ENCODE measurements at places on chromosomes 4 and X.

DNA sequence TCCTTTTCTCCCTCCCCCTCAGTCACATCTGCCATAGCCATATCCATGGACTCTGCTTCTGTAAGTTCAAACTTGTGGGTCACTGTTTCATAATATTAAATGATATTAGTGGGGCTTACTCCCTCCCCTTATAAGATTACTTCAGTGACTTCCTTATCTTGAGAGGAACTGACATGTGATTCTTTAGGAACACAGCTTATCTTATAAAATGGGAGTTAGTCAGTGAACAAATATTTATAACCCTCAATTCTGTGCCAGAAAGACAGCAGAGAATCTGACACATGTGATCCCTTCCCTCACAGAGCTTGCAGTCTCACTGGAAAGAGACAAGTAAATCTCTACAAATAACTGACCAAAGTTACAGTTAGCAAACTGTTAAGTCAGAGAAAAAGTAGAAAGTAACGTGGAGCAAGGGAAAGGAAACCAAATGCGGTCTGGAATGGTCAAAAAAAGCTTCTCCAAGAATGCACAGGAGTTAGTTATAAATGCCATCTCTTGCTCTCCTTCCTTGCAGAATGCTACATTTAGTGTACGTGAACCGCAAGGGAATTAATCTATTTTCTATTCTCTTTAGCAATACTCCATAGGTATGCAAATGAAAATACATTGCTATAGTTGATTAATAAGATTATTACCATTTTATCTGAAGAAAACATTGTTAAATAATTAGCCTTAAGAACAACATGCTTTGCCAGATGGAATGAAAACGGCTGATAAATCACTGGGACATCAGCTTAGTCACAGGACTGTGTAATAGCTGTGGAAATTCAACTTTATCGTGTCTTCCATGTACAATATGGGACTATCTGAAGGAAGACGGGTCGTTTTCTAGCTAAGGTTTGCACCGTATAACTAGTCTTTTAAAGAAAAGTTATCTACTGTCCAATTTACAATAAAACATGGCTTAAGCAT lies 29.0 kb downstream of the SGMS2 start:
- DNase-seq: no peak

- DNase-seq: no peak
These were observed 117.9 kb upstream of the HS3ST1 start for GRCh38 chr4:11546391-11547175.

DNA sequence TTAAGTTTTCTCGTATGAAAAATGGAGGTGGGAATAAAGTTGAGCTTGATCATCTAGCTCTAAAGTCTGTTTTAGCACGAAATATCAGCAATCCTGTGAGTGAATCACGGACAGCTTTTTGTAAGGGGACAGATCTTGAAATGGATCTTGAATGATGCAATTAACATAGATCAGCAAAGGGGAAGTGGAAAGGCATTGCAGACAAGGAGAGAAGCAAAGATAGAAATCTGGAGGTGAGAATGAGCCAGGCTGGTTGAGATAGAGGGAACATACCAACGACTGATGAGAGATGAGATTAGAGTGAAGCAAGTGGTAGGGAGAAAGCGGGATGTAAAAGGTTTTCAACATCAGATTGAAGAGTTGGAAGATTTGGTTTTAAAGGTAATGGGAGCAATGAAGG lies 4.6 kb upstream of the DGKK start:
- no peak for DNase-seq

- DNase-seq: no peak
These were observed 535.9 kb downstream of the IQCM start for GRCh38 chr4:149279776-149280175.

DNA sequence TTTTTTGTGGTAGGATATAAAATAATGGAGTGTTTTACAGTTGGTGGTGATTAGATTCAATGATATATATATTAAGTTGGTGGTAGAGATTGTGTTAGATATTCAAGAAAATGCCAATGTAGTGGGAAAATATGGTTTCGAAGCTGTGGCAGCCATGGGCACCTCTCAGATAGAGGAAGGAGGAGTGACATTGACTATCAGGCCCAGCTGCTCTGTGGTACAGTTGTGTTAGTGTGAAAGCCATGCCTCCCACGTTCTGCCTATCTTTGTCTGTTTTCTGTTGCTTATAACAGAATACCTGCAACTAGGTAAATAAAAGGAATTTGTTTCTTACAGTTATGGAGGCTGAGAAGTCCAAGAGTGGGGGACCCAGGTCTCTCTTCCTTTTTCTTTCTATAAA lies 101.9 kb downstream of the ARHGAP10 start:
- DNase-seq: no peak

DNA sequence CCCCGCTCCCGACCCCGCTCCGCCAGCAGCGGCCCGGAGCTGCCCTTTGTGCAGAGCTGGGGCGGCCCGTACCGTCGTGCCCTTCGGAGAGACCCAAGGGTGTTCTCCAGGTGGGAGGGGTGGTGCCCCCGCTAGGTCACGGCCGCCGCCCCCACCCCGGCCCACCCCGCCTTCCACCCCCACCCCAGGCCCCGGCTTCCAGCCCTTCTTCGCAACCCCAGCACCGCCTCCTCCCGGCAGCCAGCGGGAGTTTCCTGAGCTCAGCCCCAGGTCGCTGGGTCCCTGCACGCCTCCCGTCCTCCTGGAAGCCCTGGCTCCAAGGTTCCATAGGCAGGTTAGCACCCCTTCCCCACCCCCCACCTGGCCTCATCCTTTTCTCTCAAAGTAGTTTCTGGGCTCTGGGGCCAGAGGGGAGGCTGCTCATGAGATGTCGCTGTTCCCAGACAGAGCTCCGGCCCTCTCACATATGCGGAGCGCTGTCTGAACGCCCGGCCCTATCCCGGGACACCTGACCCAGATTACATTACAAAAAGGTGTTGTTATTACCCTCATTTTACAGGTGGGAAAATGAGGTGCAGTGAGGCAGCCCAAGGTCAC lies 25.2 kb upstream of the FGFR3 start:
- no peak for DNase-seq

DNA sequence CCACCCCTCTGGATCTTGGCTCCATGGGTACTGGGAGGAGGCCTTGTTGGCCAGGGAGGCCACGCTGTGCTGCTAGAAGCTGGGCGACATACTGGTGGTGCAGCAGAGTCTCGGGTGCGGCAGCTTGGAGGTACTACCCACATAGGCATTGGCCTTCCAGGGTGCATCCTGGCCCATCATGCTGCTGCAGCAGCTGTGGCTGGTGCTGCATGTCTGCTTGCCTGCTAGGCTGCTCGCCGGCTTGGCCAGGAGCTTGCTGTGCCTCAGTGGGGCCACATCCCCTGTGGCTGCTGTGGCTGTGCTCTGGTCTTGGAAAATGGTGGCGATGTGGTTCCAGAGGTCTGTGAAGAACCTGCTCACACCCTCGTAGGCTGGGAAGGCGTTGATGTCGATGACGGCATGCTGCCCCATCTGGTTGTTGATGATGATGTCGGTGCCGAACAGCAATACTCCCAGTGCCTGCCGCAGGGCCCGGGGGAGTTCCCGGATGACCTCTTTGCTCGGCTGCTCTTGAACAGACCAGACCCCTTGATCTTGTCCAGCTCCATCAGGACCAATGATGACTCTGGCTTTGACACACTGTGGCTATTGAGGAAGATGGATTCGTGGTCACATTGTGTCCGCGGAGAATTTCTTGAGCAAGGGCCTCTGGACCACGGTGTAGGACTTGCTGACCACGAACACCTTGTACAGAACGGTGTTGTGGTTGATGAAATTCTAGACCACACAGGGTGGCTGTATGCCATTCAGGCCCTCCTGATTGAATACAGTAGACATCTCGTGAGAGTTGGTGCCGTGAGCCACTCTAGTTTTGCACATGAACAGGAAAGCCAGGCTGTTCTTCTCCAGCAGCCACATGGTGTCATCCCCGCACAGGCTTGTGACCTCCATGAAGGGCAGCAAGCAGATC lies 11.8 kb downstream of the RBM10 start:
- no peak for DNase-seq

DNA sequence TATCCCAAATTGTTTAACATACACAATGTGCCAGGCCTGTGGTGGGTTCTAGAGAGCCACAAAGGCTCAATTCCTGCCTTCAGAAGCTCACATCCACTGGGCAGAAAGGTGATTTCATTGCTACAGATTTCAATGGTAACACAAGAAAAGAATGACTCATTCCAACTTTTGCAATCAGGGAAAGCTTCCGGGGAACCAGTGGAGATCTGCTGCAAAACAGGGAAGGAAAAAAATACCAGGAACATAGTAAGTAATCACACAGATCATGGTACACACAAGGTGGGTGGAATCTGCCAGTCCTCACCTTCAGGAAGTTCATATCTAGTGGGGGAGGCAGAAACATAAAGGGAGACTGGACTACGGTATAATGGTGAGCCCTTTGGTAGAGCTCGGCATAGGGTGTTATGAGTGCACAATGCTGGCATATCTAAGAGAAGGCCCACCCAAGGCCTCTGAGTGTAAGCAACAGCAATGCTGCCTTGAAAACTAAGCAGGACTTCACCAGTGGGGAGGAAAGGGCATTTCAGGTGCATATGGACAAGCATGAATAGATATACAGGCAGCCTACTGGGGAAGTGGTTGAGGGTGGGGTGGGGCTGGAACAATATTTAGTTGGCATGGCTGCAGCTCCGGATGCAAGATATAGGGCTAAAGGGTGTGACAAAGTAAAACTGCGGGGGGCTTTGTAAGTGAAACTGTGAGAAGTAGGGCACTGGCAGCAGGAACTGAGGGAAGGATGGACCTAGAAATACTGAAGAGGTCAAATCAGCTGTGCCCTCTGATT lies 24.2 kb downstream of the GPRIN3 start:
- DNase-seq: no peak

- DNase-seq: no peak
These were observed 6.9 kb downstream of the CYTL1 start for GRCh38 chr4:5012244-5012898.

DNA sequence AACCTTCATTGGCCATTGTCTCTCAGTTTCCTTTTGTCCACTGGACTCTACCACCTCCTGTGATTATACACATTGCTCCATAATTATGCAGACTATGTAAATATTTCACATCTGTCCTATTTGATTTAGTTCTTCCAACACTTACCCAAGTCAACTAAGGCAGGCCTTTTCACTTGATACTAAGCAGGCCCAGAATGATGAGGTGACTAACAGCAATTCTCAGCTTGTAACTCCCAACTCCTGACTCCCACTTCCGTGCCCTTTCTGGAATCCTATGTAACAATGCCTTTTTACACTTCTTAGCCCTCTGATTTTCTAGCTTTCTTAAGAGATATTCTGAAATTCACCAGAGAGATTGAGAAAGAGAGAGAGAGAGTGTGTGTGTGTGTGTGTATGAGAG lies 6.6 kb downstream of the PAK3 start:
- DNase-seq: no peak

DNA sequence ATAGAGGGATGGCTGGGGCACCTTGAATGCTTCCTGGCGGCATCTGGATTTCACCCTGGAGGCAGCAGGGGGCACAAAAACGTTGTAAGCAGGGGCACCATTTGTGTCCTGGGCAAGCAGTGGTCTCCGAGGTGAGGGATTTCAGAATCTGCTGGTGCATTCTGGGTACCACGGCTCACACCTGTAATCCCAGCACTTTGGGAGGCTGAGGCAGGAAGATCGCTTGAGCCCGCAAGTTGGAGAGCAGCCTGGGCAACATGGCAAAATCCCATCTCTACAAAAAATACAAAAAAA lies 16.8 kb upstream of the TBC1D14 start:
- no peak for DNase-seq

- DNase-seq: no peak
These were observed 20.5 kb upstream of the ENPP6 start for GRCh38 chr4:184238072-184238745.

- DNase-seq: no peak
These were observed 73.7 kb downstream of the USP46 start for GRCh38 chr4:52585379-52585778.

- DNase-seq: no peak
These were observed 85.4 kb downstream of the GPRIN3 start for GRCh38 chr4:89222170-89222569.

DNA sequence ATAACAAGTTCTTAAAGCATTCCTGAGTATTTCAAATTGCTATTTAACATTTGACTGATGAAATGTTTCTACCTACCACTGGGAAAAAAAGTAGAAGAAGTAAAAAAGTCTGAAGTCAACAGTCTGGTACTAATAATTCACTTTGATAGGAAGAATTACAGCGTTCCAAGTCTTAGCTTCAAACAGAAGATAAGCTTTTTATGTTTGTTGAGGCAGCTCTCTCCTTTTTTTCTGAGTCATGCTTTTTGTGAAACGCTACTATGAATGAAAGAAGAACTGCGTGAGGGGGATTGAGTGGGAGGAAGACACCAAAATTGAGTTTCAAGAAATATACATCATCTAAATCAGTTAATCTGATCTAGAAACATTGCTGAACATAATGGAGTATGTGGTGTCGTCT lies 13.0 kb upstream of the KDR start:
- DNase-seq: no peak

GRCh38 chr4:112279025-112279881 lies 6.5 kb downstream of the TIFA start:
- no peak for DNase-seq

DNA sequence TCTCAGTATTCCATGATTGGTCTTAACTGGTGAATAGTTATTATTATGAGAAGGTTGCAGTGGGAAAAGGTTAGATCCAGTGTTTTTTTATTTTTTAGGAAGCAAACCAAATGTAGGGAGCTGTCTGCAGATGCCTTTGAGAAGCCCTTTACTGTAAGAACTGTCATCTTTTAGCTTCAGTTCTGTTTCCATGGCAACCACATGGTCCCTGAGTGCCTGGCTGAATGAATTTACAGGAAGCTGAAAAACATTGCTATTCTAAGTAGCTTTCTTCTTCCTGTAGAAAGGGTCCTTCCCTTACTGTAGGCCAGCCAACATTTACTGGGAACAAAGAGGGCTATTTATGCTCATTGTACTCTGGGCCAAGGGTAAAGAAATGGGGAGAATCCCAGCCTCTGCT lies 103.3 kb downstream of the DCLK2 start:
- no peak for DNase-seq

- DNase-seq: no peak
These were observed 36.7 kb upstream of the FBXW7 start for GRCh38 chr4:152572417-152573086.

GRCh38 chr4:80049402-80049801 lies 23.6 kb downstream of the ANTXR2 start:
- no peak for DNase-seq

DNA sequence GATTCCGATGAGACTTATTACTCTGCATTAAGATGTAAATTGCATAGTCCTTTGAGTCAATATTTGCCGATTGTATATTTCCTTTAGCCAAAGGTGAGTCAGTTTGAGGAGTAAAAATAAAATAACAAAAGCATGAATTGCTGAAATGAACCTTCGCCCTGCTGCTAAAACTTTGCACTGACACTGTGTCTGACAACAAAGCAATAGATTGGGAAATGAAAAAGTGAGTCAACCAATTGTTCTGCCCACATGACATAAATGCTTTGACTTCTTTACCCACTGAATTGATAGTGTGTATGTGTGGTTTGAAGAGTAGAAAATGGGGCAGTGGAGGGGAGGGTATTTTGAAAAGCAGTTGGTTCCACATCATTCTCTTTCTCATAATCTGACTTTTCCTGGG lies 88.4 kb upstream of the AFF2 start:
- no peak for DNase-seq

GRCh38 chr4:23999714-24000469 lies 110.0 kb upstream of the PPARGC1A start:
- no peak for DNase-seq

GRCh38 chrX:50920132-50920531 lies 9.6 kb downstream of the BMP15 start:
- DNase-seq: no peak

Data from activated T-cell treated with anti-CD3 and anti-CD28 coated beads for 24 hours (primary cell).